ENCODE measurements at places on chromosomes 11 and 22.

DNA sequence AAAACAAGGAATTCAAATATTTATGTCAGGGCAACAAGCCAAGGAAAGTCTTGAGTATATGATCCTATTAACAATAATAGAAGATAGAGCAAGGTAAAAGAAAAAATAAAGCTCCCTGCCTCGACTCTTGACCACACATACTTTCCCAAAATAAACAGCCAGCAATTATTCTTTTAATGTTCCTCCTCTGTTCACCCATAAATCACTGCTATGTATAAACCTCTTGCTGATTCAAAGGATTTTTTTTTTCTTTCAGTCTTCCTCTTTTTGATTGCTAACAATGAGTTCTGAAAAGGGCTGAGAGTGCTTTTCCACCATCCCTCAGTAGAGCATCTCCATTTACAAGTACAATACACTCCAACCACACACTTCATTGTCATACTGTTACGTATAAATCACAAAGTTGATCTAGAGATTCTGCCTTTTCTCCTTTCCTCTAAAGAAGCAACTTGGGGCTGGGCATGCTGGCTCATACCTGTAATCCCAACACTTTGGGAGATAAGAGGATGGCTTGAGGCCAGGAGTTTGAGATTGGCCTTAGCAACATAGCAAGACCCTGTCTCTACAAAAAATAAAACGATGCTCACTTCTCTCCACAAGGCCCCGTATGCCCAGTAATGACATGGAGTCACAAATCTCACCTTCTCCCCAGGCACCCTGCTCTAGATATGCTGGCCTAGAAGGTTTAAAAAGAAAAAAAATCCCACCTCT lies 24.0 kb downstream of the RAB30 start:
- DNase-seq = no peak

DNA sequence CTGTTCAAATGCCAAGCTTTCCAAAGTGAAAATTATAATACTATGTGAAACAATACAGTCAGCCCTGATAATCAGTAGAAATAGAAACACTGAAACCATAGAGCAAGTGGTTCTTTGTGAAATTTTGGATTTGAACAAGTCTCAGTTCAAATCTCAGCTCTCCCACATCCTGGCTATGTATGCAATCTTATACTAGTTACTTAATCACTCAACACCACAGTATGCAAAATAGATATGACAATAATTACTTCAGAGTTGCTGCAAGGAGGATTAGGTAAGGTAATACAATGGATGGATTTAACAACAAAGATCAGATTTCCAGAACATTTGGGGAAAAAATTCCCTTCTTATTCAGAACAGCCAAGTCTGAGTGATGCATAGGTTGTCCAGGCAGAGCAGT lies 851.8 kb upstream of the CCDC90B start:
- DNase-seq = no peak

- no peak for DNase-seq
These were observed 85.0 kb upstream of the CRYBB3 start for GRCh38 chr22:25114369-25115362.

- no peak for DNase-seq
These were observed 21.7 kb upstream of the SMCO4 start for GRCh38 chr11:93564895-93565294.

- no peak for DNase-seq
These were observed 5.2 kb downstream of the CAPN5 start for GRCh38 chr11:77071671-77072605.

- no peak for DNase-seq
These were observed 79.2 kb upstream of the GRIK4 start for GRCh38 chr11:120432056-120433018.
